ENCODE measurements at places on chromosomes 13 and 19.

DNA sequence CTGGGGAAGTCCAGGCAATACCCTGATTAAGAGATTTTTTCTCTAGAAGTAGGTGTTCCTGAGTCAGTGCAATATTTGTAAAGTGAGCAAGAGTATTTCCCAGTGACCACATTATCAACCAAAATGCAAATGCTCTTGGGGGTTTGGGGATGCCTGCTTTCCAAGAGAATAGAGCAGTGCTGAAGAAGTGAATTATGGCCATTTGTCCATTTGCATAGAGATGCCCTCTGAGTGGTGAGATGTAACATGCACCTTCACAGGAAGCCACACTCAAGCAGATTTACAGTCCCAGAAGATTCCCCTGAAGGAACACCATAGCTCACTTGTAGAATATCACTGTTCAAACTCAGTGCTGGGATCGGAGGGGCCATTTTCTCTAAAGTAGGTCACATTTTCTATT lies 71.8 kb downstream of the TNFSF11 start:
- DNase-seq, result no peak

- DNase-seq, result no peak
Measured at GRCh38 chr19:43847246-43847645, 20.1 kb downstream of the ZNF283 start.

DNA sequence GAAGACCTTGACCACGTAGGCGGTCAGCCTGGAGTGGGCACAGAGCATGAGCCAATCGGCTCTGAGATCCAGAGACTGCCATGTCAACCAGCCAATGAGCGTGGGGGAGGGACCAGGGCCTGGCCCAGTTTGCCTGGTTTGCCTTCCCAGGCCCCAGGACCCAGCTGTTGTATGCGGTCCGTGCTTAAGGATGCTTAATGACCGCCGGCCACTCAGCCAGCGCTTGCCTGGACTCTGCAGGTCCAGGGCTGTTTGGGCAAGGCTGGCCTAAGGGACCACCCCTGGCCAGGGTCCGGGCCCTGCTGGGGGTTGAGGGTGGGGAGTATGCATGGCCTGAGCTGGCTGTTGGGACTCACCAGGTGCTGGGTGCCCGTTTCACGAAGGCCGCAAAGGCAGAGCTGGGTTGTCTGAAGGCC lies 23.1 kb upstream of the TNFSF14 start:
- no peak for DNase-seq

DNA sequence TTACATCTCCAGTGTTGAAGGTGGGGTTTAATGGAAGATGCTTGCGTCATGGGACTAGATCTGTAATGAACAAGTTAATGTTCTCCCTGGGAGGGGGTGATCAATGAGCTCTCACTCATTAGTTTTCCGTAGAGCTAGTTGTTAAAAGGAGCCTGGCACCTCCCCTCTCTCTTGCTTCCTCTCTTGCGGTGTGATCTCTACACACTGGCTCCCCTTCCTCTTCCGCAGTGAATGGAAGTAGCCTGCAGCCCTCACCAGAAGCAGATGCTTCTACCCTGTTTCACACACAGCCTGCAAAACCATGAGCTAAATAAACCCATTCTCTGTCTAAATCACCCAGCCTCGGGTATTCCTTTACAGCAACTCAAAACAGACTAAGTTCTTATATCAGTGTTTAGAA lies 318.8 kb downstream of the SLITRK1 start:
- DNase-seq, result no peak

- DNase-seq, result no peak
Measured at GRCh38 chr19:45739498-45740439, 6.5 kb downstream of the MEIOSIN start.
